ENCODE measurements at places on chromosomes 4 and X. TPM values are rescaled to one million over a fixed set of nuclear protein-coding genes. Genes with fewer than 3 reads are reported as not detected.

Gene DDX60
- 6.7 TPM for total RNA-seq

Gene SMIM31
- total RNA-seq = not detected

Gene STEEP1
- total RNA-seq = 28.1 TPM

Gene HSFX2
- 2.0 TPM for total RNA-seq

Gene AKAP14
- total RNA-seq = 1.4 TPM

Gene CCNG2
- total RNA-seq = 139 TPM

GRCh38 chrX:111319451-111319850 lies 49.2 kb upstream of the CAPN6 start:
- DNase-seq = no peak

GRCh38 chr4:144787365-144788258 lies 141.7 kb downstream of the HHIP start:
- no peak for DNase-seq

GRCh38 chr4:79253924-79254323 lies 71.9 kb downstream of the NAA11 start:
- DNase-seq = no peak

DNA sequence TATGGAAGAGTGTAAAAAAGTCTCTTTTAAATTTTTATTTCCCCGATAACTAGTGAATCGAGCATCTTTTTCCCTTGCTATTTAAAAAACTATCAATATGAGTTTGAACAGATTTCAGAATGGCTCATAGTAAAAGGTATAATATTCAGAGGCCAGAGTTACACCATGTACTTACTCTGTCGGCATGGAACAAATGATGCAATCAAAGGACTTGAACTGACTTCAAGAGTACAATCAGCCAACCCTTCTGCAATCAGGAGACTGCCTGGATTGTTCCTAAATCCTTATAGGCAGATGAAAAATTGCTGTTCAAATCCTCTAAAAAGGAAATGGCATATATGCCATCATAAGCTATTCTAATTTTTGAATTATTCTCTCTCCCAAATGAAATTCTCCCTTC lies 273.3 kb downstream of the SH2D1A start:
- no peak for DNase-seq

- no peak for DNase-seq
Measured at GRCh38 chrX:12777670-12778069, 13.5 kb upstream of the PRPS2 start.

DNA sequence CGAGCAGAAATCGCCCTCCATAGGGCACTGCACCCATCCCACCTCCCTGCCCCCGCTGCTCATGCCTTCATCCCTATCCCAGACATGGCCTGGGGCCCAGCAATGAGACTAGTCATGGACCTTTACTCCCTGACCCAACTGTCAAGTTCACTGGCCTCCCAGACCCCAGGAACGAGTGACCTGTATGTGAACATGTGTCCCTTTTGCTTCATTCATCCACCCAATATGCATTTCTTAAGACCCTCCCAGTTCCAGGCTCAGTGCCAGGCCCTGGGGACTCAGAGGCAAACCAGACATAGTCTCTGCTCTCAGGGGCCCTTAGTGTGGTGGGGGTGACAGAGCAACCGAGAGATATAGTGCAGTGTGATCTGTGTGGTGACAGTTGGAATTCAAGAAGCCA lies 67.0 kb downstream of the EFNB1 start:
- no peak for DNase-seq

- no peak for DNase-seq
Measured at GRCh38 chrX:10208281-10208856, 51.6 kb downstream of the CLCN4 start.

DNA sequence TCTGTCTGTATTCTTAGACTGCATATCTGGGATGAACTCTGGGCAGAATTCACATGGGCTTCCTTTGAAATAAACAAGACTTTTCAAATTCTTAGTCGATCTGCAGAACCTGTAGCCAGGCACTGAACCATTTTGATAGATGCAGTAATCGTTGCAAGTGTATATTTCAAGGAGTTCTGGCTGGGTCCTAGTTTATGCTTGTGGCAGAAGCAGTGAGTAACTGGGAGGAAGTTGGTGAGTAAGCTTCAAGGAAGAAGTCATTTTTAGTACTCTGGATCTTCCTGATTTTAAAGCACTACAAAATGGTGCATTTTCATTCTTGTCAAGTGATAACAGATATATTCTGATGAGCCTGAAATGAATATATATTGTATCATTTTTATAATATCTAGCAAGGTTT lies 9.5 kb downstream of the HPRT1 start:
- no peak for DNase-seq

DNA sequence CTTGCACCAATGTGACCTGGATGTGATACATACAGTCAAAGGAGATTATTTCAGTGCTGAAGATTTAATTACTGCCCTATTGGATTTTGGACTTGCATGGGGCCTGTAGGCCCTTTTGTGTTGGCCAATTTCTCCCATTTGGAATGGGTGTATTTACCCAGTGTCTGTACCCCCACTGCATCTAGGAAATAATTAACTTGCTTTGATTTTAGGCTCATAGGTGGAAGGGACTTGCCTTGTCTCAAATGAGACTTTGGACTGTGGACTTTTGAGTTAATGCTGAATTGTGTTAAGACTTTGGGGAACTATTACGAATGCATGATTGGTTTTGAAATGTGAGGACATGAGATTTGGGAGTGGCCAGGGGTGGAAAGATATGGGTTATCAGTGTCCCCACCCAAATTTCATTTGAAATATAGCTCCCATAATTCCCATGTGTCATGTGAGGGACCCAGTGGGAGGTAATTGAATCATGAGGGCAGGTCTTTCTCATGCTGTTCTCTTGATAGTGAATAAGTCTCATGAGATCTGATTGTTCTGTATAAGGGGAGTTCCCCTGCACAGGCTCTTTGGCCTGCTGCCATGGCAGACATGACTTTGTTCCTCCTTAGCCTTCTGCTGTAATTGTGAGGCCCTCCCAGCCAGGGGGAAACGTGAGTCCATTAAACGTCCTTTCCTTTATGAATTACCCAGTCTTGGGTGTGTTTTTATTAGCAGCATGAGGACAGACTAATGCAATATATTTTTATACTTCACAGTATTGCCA lies 362.2 kb upstream of the SPANXN4 start:
- DNase-seq = no peak

DNA sequence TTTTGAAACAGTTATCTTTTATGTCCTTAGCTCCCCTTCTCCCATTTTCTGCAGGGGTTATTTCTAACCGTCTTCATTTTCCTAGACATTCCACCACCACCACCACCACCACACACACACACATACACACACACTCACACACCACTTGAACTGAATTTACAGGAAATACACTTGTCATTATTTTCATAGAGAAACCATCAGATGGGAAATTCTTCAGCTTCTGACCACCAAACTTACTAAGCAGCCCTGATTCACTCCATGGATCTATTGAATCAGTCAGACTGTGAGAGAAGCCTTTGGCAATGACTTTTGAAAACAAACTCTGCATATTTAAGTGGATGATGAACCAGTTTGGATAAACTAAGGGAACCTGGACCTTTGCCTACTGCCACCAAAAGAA lies 210.1 kb upstream of the NHS start:
- no peak for DNase-seq

DNA sequence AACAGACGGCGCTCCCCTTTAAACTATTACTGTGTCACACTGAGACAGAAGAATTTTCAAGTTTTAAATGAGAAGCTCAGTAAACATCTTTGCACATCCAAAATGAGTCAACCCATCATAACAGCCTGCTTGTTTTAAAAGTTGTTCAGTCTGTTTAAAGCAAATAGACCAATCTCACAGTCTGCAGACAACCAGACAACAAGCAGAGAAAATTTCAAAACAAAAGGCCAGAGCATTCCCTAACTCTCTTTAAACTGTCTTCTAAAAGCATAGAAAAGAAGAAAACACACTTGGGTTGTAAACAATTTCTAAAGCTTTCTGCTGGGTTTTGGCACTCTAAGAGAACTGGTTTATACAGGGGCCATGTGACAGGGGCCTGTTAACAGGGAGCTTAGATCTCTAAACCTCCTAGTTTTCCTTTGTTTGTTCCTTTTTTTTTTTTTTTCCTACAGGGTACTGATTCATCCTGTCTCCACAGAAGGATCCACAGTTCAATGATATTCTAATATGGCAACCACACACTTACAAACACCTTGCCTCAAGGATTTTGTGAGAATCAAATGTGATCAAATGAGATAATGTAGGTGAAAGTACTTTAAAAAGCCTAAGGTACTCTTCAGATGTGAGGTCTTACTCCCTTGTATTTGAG lies 100.8 kb upstream of the MAML3 start:
- no peak for DNase-seq

- no peak for DNase-seq
Measured at GRCh38 chr4:123390846-123391456, 5.6 kb upstream of the SPRY1 start.

DNA sequence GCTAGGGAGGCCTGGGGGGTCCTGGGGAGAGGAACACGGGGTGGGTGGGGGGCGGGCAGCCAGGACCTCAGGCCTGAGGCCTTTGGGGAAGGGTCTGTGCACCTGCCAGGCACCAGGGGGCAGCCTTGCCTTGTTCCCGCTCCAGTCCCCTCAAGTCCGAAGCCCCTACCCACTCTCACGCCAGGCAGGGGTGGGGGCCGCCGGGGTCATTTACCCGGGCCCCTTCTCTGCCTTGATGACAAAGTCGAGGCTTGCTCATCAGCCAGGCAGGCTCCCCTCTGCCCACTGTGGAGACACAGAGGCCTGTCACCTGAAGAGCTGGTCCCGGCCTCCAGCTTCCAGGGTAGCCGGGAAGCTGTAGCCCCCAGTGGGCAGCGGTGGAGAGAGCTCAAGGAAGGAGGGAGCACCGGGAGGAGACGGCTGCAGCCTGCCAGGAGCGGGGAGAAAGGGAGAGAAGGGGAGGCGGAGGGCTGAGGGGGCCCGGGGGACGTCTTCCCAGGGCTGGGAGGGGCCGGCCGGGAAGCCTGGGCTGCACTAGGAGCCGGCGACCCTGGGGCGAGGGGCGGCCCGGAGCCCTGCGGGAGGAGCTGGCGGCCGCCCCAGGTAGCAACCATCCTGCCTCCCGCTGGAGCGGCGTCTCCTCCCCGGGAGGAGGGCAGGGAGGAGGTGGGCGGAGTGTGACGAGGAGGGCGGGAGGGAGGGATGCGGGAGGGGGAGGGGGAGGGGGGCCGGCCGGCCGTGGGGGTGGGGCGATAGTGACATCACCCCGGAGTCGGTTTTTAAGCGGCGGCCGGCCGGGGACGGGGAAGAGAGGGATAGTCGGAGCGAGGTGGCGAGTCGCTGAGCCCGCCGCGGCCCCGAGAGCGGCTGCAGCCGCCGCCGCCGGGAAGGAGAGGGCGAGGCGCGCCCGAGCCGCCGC lies at the start of gene SLC6A8:
SLC6A8 (plus strand) TSS at position 806 of the 919 bp plus-strand sequence. CDS start 649 bp downstream, outside the sequence.
- DNase-seq = peak; percentile 53

- no peak for DNase-seq
Measured at GRCh38 chrX:54746928-54747327, 51.1 kb downstream of the ITIH6 start.

GRCh38 chrX:103678199-103678993 lies 8.1 kb downstream of the MORF4L2 start:
- DNase-seq = no peak

DNA sequence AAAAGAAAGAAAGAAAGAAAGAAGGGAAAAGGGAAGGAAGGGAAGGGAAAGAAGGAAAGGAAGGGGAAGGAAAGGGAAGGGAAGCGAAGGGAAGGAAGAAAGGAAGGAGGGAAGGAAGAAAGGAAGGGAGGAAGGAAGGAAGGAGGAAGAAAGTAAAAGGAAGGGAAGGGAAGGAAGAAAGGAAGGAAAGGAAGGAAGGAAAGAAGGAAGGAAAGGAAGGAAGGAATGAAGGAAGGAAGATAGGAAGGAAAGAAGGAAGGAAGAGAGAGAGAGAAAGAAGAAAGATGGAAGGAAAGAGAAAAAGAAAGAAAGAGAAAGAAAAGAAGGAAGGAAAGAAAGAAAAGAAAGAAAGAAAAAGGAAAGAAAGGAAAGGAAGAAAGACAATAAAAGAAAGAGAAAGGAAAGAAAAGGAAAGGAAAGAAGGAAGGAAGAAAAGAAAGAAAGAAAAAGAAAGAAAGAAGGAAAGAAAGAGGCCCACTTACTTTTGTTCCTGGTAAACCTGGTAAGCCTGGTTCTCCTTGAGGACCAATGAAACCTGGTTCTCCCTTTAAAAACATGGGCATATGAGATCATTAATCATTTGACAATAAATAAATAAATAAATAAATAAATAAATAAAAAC lies 105.9 kb upstream of the ETNPPL start:
- no peak for DNase-seq

- no peak for DNase-seq
Measured at GRCh38 chr4:25310066-25310802, 2.3 kb upstream of the ZCCHC4 start.

DNA sequence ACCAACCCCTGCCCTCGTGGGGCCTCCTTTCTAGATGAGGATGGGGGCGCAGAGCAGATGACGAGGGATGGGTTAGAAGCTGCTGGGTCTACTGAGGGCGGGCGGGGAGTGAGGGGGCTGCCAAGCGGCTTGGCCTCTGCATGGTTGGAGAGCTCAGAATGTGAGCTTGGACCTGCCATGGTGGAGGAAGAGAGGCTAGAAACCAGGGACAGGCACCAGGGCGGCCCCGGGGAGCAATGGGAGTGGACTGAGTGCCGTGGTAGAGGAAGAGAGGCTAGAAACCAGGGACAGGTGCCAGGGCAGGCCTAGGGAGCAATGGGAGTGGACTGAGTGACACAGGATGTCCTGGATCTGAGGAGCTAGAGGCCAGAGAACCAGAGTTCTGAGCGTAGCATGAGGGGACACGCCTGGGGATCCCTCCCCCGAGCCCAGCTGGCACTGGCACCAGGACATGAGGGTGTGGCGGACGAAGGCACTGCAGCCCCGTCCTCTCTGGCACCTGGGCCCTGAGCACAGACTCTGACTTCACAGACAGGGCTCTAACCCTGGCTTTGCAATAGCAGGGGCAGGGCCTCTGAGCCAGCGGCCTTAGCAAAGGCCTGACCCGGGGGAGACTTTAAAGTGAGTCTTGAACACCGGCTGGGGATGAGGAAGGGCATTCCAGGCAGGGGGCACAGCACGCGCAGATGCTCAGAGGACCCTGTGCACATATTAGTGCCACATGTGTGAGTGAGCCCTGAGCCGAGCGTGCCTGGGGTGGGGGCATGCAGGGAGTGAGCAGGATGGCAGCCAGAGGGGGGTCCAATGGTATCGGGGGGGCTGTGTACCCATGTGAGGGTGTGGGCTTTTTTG lies 214.0 kb upstream of the PSAPL1 start:
- DNase-seq = no peak

- no peak for DNase-seq
Measured at GRCh38 chrX:29419774-29420553, 795.4 kb upstream of the MAGEB2 start.

GRCh38 chrX:78321809-78322208 lies 5.6 kb downstream of the CYSLTR1 start:
- DNase-seq = no peak

DNA sequence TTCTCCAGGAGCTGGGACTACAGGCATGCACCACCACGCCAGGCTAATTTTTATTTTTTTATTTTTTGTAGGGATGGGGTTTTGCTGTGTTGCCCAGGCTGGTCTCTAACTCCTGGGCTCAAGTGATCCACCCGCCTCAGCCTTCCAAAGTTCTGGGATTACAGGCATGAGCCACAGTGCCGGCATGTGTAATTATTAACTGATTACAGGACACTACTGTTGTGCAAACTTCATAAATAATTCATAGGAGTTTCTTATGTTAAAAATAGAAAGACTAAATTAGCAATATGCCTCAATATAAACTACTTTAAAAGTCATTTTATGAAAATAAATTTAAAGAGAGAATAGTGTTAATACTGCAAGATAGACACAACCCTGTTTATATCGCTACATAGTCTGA lies 221.9 kb downstream of the SNCA start:
- no peak for DNase-seq

GRCh38 chr4:40536032-40536431 lies 93.6 kb downstream of the RBM47 start:
- no peak for DNase-seq

All from occipital lobe (tissue), 3 donors.